ENCODE measurements at places on chromosomes 2 and 18.

DNA sequence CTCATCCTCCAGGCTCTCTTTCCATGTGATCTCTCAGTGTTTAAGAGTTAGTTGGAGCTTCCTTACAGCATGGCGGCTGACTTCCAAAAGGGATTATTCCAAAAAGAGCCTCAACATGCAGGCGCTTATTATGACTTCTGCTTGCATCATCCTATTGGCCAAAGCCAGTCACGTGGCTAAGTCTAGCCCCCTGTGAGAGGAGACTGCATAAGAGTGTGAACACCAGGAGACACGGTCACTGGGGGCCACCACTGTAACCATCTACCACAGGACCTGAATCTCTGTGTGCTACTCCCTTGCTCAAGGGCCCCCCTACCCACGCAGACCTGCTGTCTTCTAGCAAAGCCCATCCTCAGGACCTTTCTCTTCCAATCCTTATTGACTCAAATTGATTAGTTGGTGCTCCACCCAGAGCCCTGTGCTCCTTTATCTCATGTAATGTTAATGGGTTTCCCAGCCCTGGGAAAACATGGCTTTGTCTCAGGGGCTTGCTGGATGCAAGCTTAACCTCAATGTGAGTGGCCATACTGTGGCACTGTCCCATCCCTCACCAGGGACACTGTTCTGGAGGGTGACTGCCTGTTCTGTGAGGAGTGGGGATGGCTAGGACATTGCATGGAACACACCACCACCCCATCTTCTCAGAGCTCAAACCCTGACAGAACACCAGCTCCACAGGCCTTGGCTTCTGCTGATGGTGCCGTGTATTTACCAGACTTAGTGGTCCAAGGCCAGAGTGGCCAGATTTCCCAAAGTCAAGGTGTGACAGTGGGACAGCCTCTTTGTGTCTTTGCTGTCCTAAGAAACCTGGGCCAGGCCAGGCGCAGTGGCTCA, 4.2 kb downstream of the IL1RN start:
- DNase-seq = no peak

DNA sequence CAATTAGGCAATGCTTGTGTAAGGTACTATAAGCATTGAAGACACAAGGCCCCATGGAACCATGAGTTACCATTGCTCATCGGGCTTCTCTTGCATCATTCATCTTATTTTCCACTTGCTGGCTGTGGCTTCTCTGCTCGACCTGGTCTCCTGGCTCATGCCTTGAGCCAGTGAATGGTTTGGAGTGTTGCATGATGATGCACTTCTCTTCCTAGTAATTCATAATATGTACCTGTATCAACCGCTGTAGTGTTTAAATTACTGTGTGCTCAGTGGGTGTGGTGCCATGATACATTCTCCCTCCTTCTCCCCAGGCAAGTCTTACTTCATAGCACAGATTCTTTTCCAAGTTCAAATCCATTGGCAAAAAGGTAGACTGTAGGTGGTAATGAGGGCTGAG, 66.8 kb downstream of the ABCA12 start:
- DNase-seq = no peak

DNA sequence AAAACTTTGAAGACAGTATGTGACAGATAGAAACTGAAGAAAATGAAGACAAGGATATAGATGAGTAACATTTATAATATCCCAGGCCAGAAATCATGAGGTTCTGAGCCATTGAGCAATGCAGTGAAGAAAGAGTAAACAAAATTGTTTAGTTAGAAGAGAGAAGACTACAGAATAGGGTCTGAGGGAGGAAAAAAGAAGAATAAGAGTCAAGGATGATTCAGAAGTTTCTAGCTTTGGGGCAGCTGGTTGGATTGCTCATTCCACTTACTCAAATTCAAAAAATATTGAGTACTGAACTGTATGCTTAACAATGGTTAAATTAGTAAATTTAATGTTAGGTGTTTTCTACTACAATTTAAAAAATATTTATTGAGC, 155.0 kb upstream of the OTX1 start:
- no peak for DNase-seq

- no peak for DNase-seq
Observed at GRCh38 chr2:30628341-30628740, 178.9 kb downstream of the CAPN13 start.

DNA sequence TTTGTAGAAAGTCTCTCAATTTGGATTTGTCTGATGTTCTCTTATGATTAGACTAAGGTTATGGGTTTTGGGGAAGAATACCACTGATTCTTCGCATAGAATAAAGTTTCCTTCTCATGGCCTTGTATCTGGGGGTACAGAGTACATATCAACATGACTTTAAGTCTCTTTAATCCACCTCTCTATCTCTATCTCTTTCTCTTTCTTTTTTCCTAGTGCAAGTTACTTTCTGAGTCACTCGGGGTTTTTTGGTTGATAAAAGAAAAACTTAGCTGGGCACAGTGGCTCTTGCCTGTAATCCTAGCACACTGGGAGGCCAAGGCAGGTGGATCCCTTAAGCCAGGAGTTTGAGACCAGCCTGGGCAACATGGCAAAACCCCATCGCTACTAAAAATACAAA, 100.1 kb upstream of the MAP4K3 start:
- no peak for DNase-seq

DNA sequence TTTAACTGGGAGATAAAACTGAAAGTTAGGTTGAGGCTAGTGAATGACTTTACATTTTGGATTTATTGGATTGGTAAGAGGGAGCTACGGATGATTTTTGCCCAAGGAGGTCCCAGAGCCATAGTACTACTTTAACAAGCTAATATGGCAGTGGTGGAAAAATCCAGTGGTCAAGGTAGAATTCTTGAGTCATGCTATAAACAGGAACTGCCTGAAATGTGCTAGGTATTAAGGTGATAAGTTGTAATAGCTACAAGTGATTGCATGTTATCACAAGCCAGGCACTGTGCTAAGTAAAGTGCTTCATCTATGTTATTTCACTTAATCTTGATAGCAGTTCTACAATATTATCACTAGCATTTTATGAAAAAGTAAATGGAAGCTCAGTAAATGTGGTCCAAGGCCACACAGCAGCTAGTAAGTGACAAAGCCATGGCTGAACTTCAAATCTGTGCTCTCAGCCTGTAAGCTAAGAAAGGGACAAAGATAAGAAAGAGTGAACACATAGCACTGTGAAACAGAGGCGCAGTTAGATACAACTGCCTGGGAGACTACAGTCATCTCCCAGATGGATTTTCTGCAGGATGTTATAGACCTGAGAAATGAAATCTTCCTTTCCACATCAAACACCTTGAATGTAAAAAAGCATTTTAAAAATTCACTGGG, 469.6 kb downstream of the TGIF1 start:
- no peak for DNase-seq

DNA sequence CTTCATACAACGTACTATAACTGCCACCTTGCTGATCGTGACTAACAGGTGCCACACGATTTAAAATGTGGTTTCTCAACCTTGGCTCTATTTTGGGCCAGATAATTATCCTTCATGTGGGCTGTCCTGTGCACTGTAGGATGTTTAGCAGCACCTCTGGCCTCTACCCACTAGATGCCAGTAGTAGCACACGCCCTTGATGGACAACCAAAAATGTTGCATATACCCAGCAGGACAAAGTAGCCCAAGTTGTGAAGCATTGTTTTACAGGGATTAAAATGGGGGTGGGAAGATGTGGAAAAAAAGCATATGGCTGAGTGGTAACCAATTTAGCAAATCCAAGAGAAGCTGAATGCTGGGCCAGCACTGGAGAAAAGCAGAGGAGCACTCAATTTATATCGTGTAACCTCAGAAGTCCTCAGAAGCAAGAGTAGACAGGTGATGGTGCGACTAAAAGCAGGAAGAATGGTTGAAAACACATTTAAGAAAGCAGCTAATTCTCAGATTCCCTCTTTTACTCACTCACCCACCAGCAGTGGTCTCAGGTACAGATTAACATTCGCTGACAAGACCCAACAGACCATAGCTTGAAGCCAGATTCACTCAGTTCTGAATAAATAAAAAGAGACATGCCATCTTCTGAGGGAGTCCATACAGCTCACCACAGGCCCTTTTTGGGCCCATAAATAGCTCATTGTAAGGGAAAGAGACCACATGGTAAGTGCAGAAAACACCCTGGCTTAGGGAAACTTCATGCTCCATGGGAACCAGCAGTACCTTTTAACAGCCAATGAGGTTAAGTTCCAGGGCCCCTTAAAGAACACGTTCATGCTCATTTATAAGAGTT, 50.6 kb downstream of the RAPH1 start:
- DNase-seq = peak; percentile 67

DNA sequence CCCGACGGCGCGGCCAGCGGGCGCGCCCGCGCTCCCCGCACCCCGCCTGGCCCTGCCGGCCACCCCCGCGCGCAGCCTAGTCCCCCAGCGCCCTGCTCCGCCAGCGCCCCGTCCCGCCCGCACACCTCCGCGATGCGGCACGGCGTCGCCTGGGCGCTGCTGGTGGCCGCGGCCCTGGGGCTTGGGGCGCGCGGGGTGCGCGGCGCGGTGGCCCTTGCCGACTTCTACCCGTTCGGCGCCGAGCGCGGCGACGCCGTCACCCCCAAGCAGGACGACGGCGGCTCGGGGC, 232 bp downstream of the SNED1 start:
- no peak for DNase-seq

DNA sequence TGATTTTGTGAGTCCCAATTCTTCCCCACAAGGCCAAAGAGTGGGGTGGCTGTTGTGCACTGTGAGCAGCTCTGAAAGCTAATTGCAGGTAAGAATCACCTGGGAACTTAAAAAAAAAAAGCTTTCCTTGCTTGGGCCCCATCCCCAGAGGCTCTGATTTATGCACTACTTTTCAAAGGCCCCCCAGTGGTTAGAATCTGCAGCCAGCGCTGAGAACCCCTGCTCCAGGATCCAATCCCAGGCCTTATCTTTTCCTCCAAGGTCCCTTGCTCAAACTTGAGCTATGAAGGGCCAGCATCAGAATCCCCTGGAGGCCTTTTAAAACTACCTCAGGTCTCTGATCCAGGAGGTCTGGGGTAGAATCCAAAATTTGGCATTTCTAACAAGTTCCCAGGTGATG, 156.8 kb downstream of the UXS1 start:
- DNase-seq = no peak

GRCh38 chr18:23812546-23813440, 123.5 kb downstream of the LAMA3 start:
- peak; percentile 40 for DNase-seq

DNA sequence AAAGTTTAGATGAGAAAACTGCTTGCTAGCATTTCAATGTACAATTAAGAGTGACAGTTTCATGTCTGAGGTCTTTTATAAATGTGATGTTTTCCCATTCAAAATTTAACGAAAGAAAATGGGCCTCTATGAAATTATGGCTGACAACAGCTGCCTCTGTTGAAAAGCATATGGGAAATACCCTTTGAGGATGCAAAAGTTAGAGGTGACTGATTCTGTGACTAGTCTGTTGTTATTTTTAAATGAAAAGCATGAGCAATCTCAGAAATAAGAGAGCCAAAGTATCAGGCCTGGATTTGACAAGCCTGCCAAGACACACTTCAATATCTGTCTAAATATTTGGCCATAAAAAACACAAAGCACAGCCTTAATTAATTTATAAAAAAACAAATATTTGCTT, 580.8 kb downstream of the ERBB4 start:
- no peak for DNase-seq

- no peak for DNase-seq
Observed at GRCh38 chr2:99827296-99827999, 314.9 kb downstream of the AFF3 start.

DNA sequence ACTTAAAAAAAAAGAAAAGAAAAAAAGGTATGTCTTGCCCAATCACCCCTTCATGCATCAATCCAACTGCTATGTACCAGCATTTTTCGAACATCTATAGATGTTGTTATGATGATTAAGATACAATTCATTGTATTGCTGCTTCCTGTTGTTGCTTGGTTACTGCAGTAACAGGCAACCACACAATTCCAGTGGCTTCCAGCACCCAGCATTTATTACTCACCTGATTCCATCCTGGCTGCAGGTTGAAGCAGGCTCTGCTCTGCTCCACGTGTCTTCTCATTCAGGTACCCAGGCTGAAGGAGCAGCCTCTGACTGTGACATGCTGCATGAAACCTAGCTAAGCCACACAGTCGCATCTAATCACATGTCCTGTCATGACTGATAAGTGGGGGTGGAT, 196.9 kb downstream of the INO80D start:
- DNase-seq = no peak

DNA sequence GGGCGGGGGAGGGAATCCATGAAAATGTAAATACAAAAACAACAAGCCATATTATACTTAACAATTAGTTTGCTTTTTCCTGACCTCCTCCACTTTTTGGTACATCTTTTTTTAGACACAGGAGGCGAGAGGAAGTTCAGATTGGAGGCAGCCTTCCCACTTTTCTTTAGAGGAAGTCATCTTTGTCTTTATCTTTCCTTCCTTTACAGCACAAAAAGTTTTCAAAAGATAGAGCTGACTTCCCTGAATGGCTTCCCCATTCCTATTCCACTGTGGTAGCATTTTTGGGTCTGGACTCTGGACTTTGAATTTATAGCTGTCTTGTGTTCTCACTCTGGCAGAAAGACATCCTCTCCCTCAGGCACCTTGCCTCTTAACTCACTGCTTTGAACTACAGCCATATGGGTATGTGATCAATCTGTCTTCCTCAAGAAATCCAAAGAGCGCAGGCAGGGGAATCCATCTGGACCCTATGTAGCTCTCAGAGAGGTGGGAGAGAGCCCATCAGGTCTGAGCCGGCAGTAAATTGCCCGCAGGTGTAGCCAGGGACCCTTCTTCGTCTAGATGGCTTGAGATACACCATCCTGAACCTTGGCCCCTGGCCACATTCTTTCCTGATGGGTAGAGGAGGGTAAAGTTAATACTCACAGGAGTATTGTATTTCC, 101.9 kb downstream of the AQP4 start:
- DNase-seq = no peak

DNA sequence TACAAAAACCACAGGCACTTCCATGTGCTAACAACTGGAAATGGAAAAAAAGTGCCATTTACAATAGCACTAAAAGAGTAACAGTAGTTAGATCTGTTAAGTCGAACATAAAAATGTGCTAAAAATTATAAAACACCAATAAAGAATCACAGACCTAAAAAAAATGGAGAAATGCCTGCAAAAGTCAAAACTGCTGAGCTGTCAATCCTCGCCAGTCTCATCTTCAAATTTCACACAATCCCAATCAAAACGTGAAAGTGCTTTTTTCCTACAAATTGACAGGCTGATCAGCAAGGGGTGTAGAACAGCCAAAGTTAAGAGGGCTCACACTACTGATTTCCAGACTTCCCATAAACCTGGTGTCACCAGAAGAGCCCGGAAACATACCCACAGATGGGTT, 53.2 kb downstream of the ANO7 start:
- no peak for DNase-seq

DNA sequence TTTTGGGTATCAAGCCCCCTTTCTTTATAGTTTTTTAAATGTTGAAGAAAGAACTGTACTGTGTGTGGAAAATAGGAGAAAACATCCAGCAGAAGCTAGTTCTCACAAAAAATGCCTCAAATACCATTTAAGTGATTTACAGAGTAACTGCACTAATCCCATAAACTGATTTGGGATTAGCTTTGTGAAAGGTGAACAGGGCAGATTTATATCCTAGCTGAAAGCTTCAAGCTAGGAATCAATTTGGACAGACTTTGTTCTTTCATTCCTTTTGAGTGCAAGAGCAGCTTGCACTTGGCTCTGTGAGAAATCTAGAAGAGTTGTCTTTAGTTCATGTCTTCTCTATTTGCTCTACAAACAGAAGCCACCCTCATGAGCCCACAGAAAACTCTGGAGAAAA, 183.9 kb upstream of the VRK2 start:
- no peak for DNase-seq

Measured in CD4-positive, alpha-beta T cell treated with Interleukin-4 for 4 hours (primary cell).